ENCODE measurements at places on chromosomes 16 and 17. TPM values are rescaled to one million over a fixed set of nuclear protein-coding genes. Genes with fewer than 3 reads are reported as not detected.
A peak's percentile ranks its signal among the peaks of the same experiment; 100 is the strongest.

DNA sequence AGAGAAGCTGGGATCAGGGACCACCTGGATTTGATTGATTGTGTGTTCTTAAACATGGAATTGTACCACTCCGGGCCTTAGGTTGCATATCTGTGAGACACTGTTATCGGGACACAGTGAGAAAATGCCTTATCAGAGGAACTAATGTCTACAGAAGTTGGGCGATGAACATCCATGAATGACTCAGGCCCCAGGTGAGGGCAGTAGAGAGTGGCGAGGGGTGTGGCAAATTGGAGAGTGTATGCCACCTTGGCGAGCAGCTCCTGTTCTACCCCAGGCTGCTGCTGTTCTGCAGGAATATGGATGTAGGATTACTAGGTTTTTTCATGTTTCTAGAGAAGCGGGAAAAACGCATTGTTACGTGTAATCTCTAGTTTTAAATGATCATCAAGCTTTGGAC, 38.8 kb downstream of the CLEC16A start:
- DNase-seq = no peak

Gene RAB26
- total RNA-seq = not detected

GRCh38 chr16:81688182-81688581, 90.9 kb upstream of the PLCG2 start:
- DNase-seq = no peak

GRCh38 chr17:2107506-2107905, 52.6 kb downstream of the HIC1 start:
- no peak for DNase-seq

DNA sequence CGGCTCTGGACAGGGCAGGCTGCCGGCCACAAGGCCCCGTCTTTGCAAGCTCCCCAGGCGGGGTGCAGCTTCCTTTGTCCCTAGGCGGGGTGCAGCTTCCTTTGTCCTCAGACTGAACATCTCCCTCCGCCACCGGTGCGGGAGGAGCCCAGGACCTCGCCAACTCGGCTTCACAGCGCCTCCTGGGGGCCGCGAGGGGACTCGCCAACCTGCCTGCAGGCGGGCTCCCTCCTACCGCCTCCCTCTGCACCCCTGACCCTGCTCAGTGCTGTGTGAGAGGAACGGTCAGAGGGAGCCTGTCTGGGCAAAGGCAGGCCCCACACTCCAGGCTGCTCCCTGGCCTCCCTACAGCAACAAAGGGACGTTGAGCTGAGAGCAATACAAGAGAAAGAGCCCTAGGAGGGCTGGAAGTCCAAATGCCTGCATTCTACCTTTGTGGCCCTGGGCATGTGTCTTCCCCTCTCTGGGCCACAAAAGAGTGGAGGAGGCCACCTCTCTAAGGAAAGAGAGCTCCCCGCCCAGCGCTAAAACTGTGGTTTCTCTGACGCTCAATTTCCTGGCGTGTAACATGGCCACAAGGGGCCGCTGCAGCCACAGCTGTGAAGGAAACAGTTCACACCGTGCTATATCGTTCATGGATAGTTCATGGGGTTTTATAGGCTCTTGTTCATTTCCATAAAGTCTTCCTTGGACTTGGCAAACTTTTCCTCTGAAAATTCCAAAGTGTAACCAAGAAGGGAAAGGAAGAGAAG, 20.9 kb upstream of the KRT19 start:
- peak; percentile 72 for DNase-seq

GRCh38 chr17:6893382-6894205, 62.1 kb upstream of the TEKT1 start:
- DNase-seq = no peak

Gene SMIM36
- not detected for total RNA-seq

DNA sequence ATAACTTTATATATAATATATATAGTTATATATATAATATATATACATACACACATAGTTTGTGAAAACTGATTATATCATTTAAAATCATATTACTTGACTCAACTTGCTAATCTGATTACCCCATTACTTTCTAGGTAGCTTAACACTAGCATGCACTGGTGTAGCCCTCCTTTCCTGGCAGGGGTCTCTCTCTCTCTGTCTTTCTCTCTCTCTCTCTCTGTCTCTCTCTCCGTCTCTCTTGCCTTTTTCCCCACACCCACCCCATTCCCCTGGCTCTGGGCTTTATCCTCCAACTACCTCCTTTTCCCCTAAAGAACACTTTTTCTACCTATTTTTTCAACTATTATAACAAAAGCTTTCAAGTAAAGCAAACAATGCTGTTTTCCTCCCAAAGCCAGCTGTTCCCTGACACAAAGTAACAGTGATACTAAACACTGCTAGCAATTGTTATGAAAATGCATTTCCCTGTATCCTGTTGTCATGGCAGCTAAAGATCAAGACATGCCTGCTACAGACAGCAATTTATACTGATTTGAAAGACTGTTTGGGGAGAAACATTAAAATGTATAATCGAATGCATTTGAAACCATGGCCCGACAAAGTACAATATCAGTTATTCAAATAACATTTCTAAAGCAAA, 89.4 kb downstream of the CHD9NB start:
- DNase-seq = no peak

Gene YPEL3
- total RNA-seq = 91.0 TPM

Gene TBC1D3G
- total RNA-seq = not detected

GRCh38 chr16:89922884-89923639, at the start of gene TUBB3:
TSS of gene TUBB3 (plus strand) at chr16:89923342. CDS start at chr16:89923402, 60 bp downstream.
- DNase-seq = no peak

Gene SCARF1
- total RNA-seq = 2.3 TPM

Gene RDM1
- not detected for total RNA-seq

Gene ARL5C
- total RNA-seq = not detected

Measured in naive thymus-derived CD4-positive, alpha-beta T cell (primary cell).